Hepatocyte (in vitro differentiated cells): ENCODE measurements at places on chromosomes 11 and 22. TPM values are rescaled to one million over a fixed set of nuclear protein-coding genes. Genes with fewer than 3 reads are reported as not detected.

DNA sequence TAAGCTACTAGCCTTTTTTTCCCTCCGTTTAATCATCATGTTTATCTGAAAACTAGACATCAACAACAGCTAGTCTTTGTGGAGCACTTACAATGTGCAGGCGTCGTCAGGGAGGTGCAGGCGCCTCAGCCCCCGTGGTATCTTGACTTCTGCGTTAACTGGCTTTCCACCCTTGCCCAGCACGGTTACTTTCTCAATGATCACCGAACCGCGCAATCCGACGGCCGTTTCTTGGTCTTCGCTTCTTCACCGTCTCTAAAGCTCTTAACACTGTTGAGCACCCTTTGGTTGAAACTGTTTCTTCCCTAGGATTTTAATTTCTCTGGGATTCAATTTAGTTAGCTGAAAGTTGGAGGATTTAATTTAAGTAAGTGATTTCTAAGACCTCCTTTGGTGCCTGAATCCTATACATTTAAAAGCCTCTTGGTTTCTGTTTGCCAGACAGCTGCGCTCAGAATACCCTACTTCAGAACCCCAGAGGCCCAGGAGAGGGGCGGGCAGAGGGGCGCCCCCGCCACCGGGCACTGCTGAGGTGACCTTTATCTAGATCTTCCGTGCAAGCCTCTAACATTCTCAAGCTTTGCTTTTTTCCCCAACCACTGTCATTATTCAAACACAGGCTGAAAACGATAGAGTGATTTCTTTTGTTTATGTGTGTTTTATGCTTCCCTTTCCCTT is 18.0 kb upstream of the TMEM218 start:
- peaks cover 2% of the 10 kb centered on the region for H3K4me1 ChIP-seq
- H3K27ac ChIP-seq: peak overlapping the region; percentile 29
- peaks cover 10% of the 10 kb centered on the region for H3K27me3 ChIP-seq
- no peaks in the 10 kb centered on the region for H3K36me3 ChIP-seq
- no peak for DNase-seq
- H3K4me3 ChIP-seq: no peak overlapping the region

DNA sequence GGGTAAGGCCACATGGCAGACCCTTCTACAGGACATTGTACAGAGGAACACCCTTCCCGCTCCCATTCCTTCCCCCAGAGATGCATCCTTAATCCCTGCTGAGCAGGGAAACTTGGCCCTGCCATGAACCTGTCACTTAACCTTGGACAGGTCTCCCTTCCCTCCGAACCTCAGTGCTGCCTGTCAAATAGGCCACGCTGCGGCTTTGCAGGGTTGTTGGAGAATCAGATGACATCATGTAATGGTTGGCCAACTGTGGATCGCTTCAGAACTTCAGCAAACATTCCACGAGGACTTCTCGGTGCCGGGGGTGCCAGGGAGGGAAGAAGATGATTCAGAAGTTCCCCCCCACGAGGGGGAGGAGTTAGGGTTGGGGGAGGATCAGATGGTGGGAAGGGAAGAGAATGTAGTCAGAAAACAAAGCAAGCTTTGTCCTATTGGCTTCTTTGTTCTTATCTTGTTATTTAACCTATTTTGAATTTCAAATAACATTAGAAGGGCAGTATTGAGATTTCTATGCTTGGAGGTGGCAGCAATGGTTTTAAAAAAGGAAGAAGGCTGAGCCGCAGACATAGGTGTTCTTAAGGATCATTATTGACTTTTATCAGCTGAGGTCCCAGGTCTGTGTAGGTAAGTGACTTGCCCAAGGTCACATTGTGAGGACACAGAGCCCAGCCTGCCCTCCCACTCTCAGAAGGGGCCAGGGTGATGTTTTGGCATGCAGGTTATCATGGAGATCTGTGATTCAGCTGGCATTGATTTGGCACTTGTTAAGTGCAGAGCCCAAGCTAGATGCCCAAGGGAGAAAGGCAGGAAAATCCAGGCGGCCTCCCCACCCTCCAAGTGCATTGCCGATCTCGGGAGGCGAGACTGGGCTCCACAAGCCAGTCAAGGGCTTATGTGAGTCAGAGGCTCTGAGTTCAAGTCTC is 3.1 kb downstream of the CDC42EP1 start:
- no peaks in the 10 kb centered on the region for H3K27me3 ChIP-seq
- no peaks in the 10 kb centered on the region for H3K36me3 ChIP-seq
- peaks cover 35% of the 10 kb centered on the region for H3K4me1 ChIP-seq
- peak; percentile 90 for DNase-seq

- no peak for DNase-seq
- H3K4me1 ChIP-seq: no peaks in the 10 kb centered on the region
- no peak overlapping the region for H3K27ac ChIP-seq
- no peak overlapping the region for H3K4me3 ChIP-seq
These were observed 855.0 kb downstream of the METTL15 start for GRCh38 chr11:28963187-28963586.

- H3K4me1 ChIP-seq: no peaks in the 10 kb centered on the region
- no peak for DNase-seq
- no peak overlapping the region for H3K4me3 ChIP-seq
- H3K27ac ChIP-seq: no peak overlapping the region
These were observed 31.2 kb upstream of the RBMXL2 start for GRCh38 chr11:7057641-7058040.

DNA sequence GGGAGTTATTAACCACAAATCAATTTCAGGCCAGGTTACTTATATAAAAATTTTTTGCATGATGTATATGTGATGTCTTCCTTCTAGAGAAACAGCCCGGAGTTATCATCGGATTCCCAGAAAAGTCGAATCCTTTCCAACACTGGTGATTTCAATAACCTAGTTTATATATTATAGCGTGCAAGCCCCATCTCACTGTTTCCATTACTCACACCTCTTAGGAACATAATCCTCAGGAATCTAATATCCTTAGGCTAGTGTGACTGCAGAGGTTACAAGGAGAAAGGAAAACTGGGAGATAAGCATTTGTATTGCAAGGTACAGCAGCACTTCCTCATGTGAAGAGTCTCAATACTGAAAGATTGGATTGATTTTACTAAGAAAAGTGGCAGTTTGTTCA is 20.3 kb downstream of the ARHGAP20 start:
- no peaks in the 10 kb centered on the region for H3K27me3 ChIP-seq
- H3K27ac ChIP-seq: no peak overlapping the region
- DNase-seq: no peak
- H3K4me3 ChIP-seq: no peak overlapping the region
- no peaks in the 10 kb centered on the region for H3K36me3 ChIP-seq
- peaks cover 4% of the 10 kb centered on the region for H3K4me1 ChIP-seq

- peaks cover 7% of the 10 kb centered on the region for H3K4me1 ChIP-seq
- DNase-seq: peak; percentile 92
- no peak overlapping the region for H3K27ac ChIP-seq
- H3K27me3 ChIP-seq: no peaks in the 10 kb centered on the region
- no peaks in the 10 kb centered on the region for H3K36me3 ChIP-seq
These were observed 19.8 kb upstream of the PLET1 start for GRCh38 chr11:112280268-112281126.

GRCh38 chr11:6817694-6818093 is 18.2 kb upstream of the OR6A2 start:
- H3K36me3 ChIP-seq: no peaks in the 10 kb centered on the region
- no peak overlapping the region for H3K4me3 ChIP-seq
- no peaks in the 10 kb centered on the region for H3K27me3 ChIP-seq
- no peak overlapping the region for H3K27ac ChIP-seq
- DNase-seq: no peak

DNA sequence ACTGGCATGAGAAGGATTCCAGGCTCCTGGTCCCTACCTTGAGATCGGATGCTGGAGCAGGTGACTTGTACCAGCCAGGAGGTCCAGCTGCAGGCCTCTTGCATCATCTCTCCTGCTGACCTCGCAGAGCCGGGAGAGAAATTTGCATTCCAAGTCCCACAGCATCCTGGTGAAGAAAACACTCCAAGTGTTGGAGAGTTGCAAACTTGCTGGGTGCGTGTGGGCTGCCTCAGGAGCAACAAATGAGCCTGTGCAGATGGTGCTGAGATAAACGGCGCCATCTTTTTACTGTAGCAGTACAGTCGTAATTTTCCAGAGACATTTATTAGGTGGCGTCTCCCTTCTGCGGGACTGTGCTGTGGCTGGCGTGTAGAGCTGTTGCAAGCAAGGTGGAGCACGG is 32.1 kb upstream of the ZBTB16 start:
- no peak overlapping the region for H3K27ac ChIP-seq
- H3K36me3 ChIP-seq: no peaks in the 10 kb centered on the region
- H3K27me3 ChIP-seq: peaks cover 19% of the 10 kb centered on the region
- H3K4me3 ChIP-seq: no peak overlapping the region
- no peak for DNase-seq

- peaks cover 14% of the 10 kb centered on the region for H3K4me1 ChIP-seq
- no peaks in the 10 kb centered on the region for H3K36me3 ChIP-seq
- H3K4me3 ChIP-seq: no peak overlapping the region
- DNase-seq: no peak
- H3K27ac ChIP-seq: peak overlapping the region; percentile 24
- no peaks in the 10 kb centered on the region for H3K27me3 ChIP-seq
These were observed 35.3 kb downstream of the KREMEN1 start for GRCh38 chr22:29108137-29108536.

- peaks cover 39% of the 10 kb centered on the region for H3K4me1 ChIP-seq
- H3K27me3 ChIP-seq: no peaks in the 10 kb centered on the region
- no peak overlapping the region for H3K4me3 ChIP-seq
- H3K36me3 ChIP-seq: no peaks in the 10 kb centered on the region
- peak; percentile 71 for DNase-seq
These were observed 19.4 kb upstream of the MALAT1 start for GRCh38 chr11:65479184-65480145.

DNA sequence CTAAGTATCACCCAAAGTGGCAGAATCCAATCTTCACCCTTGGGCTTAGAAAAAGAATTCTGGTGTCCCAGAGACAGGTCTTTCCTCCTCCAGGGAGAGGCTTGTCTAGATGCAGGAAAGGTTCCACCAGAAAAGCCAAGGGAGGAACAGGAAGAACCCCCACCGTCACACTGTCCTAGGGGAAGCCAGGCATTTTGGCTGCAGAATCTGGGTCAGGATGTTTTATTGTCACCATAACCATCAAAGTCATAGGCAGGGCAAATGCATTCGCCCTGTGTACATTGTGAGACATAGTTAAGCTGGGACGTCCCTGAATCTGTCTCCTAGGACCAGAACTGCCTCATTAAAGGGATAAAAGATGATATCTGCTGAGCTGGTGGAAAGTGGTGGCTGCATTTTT is 590.5 kb downstream of the OPCML start:
- H3K4me3 ChIP-seq: no peak overlapping the region
- peaks cover 44% of the 10 kb centered on the region for H3K27me3 ChIP-seq
- H3K27ac ChIP-seq: no peak overlapping the region
- H3K4me1 ChIP-seq: peaks cover 8% of the 10 kb centered on the region

GRCh38 chr22:41302021-41302767 is 869 bp downstream of the ZC3H7B start:
- H3K4me1 ChIP-seq: peaks cover 19% of the 10 kb centered on the region
- H3K36me3 ChIP-seq: no peaks in the 10 kb centered on the region
- H3K27me3 ChIP-seq: no peaks in the 10 kb centered on the region

- H3K27ac ChIP-seq: peak overlapping the region; percentile 51
- peaks cover 13% of the 10 kb centered on the region for H3K4me1 ChIP-seq
- H3K27me3 ChIP-seq: no peaks in the 10 kb centered on the region
- H3K36me3 ChIP-seq: no peaks in the 10 kb centered on the region
- H3K4me3 ChIP-seq: no peak overlapping the region
- DNase-seq: no peak
These were observed 32.0 kb upstream of the TH start for GRCh38 chr11:2203440-2204259.

DNA sequence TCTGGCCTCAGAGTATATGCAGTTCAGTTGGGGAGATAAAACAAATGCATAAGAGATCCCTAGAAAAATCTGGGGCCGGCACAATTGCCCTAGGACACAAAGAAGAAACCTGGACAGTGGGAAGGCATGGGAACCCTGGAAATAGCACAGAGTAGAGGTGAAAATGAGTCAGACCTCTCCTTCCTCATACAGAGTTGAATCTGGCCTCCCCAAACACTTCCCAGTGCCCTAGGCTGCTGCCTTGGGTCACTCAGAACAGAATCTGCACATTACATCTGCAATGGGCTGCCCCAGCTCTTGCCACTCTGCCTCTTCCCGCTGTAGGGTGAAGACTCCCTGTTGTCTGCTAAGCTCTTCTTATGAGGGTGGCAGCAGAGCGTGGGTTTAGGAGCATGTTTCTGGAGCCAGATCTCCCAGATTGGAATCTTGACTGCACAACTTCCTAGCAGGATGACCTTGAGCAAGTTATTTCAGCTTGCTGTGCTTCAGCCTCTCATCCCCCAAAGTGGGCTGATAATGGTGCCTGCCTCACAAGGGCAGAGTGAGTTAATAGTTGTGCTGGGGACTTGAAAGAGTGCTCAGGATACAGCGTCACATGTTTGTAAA is 47.1 kb upstream of the NECTIN1 start:
- H3K4me1 ChIP-seq: no peaks in the 10 kb centered on the region
- peaks cover 4% of the 10 kb centered on the region for H3K27me3 ChIP-seq
- no peak for DNase-seq
- H3K36me3 ChIP-seq: no peaks in the 10 kb centered on the region

DNA sequence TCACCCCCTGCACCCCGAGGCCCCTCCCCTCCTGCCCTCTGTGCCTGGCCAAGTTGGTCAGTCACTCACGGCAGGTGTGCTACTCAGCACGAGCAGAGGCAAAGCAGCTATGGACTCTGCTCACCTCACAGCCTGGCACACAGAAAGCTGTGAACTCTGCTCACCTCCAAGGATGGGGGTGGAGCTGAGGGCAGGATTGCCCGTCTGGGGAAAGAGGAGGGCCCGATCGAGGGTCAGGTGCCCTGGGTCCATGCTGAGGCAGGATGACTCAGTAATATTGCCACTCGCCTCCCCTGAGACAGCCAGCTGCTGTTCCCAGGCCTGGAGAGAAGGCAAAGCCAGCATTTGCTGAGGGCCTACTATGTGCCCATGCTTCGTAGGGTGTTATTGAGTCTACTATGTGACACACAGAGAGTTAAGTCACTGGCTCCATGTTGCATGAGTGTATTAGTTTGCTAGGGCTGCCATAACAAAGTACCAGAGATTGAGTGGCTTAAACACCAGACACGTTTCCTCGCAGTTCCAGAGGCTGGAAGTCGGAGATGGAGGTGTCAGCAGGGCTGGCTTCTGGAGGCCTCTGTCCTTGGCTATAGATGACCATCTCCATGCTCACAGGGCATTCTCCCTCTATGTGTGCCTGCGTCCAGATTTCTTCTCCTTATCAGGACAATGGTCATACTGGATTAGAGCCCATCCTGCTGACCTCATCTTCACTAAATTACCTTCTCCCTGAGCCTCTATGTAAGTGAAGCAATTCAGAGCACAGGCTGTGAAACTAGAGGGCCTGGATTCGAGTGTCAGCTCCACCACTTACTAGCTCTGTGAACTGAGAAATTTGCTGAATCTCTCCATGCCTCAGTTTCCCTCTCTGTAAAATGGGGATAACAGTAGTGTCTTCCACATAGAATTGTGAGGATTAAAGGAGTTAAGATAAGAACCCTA is 13.2 kb upstream of the TSKU start:
- H3K4me1 ChIP-seq: peaks cover 59% of the 10 kb centered on the region
- no peaks in the 10 kb centered on the region for H3K27me3 ChIP-seq
- H3K36me3 ChIP-seq: no peaks in the 10 kb centered on the region
- no peak overlapping the region for H3K4me3 ChIP-seq

- peaks cover 39% of the 10 kb centered on the region for H3K4me1 ChIP-seq
- H3K36me3 ChIP-seq: no peaks in the 10 kb centered on the region
- DNase-seq: peak; percentile 51
- H3K4me3 ChIP-seq: no peak overlapping the region
- peak overlapping the region; percentile 81 for H3K27ac ChIP-seq
These were observed 38.3 kb downstream of the PIK3IP1 start for GRCh38 chr22:31253949-31254348.

OR52E6 gene
- total RNA-seq: not detected in 2 replicates

THOC5 gene
- 26.5 and 27.7 TPM in 2 replicates for total RNA-seq

CCDC87 gene
- 0.36 and 0.53 TPM in 2 replicates for total RNA-seq

SUSD2 gene
- total RNA-seq: 6.1 and 9.7 TPM in 2 replicates

MRGPRE gene
- total RNA-seq: not detected in 2 replicates

ASRGL1 gene
- total RNA-seq: 5.1 and 9.5 TPM in 2 replicates

ARCN1 gene
- 177 and 190 TPM in 2 replicates for total RNA-seq

FGF19 gene
- 0.16 and 1.0 TPM in 2 replicates for total RNA-seq

ZDHHC24 gene
- total RNA-seq: 10.3 and 11.5 TPM in 2 replicates
